ENCODE measurements at places on chromosomes 6 and 20. TPM values are rescaled to one million over a fixed set of nuclear protein-coding genes. Genes with fewer than 3 reads are reported as not detected.

DNA sequence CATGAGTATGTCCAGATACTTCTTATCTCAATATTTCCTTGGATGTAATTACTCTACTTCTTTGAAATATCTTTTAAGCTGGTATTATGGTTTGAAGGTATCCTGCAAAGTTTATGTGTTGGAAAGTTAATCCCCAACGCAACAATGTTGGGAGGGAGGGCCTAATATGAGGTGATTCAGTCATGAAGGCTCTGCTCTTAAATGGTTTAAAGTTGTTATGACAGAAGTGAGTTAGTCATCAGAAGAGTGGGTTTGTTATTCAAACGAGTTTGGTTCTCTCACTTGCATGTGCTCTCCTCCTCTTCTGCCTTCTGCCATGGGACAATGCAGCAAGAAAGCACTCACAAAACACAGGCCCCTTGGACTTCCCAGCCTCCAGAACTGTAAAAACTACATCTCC is 176.3 kb downstream of the KCNQ5 start:
- no peak overlapping the region for H3K4me3 ChIP-seq
- H3K4me1 ChIP-seq: no peaks in the 10 kb centered on the region
- no peaks in the 10 kb centered on the region for H3K27me3 ChIP-seq
- no peak overlapping the region for H3K27ac ChIP-seq
- DNase-seq: peak; percentile 65

DNA sequence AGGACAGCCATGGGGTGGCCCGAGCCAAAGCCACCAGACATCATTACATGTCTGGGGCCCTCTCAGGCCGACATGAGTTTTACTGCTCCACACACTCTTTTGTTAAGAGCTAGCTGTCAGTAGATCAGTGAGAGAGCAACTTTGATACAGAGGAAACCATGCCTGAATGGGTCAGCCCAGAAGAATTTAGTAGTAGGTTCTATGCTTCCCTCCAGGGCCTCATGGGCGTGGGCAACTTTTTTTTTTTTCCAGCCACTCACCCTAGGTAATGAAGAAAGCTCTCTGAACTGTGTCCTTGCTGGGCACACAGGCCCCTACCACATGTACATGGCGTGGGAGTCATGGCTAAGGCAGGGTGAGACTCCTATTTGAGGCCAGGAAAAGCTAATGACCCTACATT is 38.8 kb downstream of the HLA-F start:
- DNase-seq: no peak
- peaks cover 3% of the 10 kb centered on the region for H3K27me3 ChIP-seq
- no peak overlapping the region for H3K27ac ChIP-seq
- H3K36me3 ChIP-seq: no peaks in the 10 kb centered on the region
- peaks cover 6% of the 10 kb centered on the region for H3K4me1 ChIP-seq

GRCh38 chr6:141906569-141907080 is 226.1 kb upstream of the GJE1 start:
- no peaks in the 10 kb centered on the region for H3K4me1 ChIP-seq
- DNase-seq: no peak
- no peak overlapping the region for H3K4me3 ChIP-seq
- H3K27me3 ChIP-seq: no peaks in the 10 kb centered on the region

DNA sequence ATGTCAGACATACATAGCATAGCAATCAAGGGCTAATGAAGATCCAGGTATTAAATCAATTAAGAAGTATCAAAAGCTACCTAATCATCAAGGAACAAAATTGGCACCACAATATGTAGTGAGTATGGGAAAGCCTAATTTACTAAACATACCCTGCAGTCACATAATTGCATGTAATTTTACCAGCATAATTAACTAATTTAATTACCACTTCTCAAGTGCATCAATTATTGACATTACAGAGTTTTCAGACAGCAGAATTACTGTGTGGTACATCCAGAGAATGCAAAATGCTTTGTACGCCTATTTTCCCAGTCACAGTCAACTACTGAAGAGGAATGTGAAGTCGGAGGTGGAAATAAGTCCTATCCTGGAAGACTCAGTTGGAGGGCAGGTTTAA is 279.0 kb upstream of the ID4 start:
- DNase-seq: no peak
- no peak overlapping the region for H3K4me3 ChIP-seq
- H3K4me1 ChIP-seq: no peaks in the 10 kb centered on the region
- H3K27me3 ChIP-seq: no peaks in the 10 kb centered on the region
- H3K27ac ChIP-seq: no peak overlapping the region

DNA sequence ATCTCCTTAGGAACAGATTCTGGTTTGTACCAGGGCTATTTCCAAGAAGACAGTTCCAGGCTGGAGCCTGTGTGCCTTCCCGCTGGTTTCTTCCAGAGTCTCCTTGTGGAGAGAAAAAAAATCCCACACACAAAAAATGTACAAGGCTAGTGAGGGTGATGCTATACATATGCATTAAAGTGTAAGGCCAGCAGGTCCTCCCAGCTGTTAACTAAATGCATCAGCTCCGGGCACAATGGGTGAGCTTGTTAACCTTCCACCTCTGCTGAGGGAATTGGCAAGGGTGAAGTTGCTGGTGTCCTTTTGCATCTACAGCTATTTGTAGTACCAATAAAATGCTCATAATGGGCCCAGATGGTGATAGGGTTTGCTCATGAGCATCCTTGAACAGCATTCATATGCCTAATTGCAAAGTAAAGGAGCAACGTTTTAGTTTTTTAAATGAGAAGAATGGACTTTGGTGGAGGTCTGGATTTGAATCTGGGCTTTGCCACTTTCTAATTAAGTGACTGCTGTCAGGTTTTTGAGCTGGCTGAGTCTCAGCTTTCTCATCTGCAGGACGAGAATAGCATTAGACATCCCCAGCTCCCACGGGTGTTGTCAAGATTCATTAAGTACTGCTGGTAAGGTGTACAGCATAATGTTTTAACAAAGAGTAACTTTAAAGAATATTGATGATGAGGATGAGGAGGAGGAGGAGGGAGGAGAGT is 361.8 kb downstream of the QKI start:
- H3K27ac ChIP-seq: no peak overlapping the region
- no peaks in the 10 kb centered on the region for H3K27me3 ChIP-seq
- no peak overlapping the region for H3K4me3 ChIP-seq
- H3K4me1 ChIP-seq: no peaks in the 10 kb centered on the region
- no peaks in the 10 kb centered on the region for H3K36me3 ChIP-seq

DNA sequence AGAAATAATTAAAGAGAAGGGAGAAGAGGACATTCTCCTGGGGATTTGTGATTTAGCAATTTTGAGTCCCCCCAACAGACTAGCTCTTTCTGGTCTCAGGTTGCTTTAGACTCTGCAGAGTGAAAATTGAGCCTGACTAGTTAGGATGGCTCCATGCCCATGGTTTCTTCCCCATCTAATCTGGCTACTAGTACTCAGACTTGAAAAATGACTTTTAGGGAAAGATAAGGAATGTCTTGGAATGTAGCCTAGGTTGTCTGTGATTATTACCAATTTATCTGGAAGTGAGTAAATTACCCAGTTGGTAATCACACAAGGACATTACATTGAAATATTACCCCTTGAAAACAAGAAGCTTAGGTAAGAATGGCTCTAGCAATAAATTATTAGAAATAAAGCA is 4.2 kb downstream of the BEND6 start:
- H3K27ac ChIP-seq: peak overlapping the region; percentile 51
- H3K4me3 ChIP-seq: no peak overlapping the region
- H3K36me3 ChIP-seq: no peaks in the 10 kb centered on the region
- peak; percentile 82 for DNase-seq
- no peaks in the 10 kb centered on the region for H3K27me3 ChIP-seq
- peaks cover 37% of the 10 kb centered on the region for H3K4me1 ChIP-seq

The TP53INP2 gene
- 19.6 TPM for total RNA-seq

The SAMD5 gene
- 0.93 TPM for total RNA-seq

The SLC4A11 gene
- total RNA-seq: 3.9 TPM

DNA sequence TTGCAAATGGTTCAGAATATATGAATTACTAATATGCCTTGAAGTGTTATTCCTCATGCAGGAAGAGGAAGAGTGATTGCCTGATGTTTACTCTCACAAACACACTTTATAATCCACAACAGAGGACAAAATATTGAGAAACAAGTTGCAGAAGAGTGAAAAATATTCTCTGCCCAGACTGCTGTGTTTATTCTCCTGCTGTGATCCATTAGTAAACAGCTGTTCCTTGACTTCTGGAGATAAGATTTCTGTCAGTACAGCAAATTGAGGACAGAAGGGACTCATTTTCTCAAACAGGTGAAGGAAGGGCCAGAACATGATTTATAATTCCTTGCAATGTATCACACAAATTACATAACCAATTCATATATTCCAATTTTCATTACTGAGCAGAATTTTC is 148.0 kb downstream of the EPM2A start:
- no peaks in the 10 kb centered on the region for H3K27me3 ChIP-seq
- no peaks in the 10 kb centered on the region for H3K4me1 ChIP-seq
- no peak overlapping the region for H3K27ac ChIP-seq
- no peaks in the 10 kb centered on the region for H3K36me3 ChIP-seq
- DNase-seq: no peak
- H3K4me3 ChIP-seq: no peak overlapping the region

DNA sequence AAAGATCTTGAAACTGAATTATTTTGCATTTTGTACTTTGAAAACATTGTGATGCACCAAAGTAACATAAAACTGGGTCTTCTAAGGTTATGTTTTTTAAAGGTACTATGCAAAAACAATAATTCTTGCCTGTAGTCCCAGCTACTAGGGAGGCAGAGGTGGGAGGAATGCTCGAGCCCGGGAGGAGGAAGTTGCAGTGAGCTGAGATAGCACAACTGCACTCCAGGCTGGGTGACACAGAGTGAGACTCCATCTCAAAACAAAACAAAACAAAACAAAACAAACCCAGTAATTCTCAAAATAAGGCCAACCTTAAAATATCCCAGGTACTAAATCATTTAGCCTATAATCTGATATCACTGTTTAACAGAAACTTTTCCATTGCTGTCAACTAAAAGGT is 269.6 kb downstream of the KHDC1L start:
- H3K36me3 ChIP-seq: no peaks in the 10 kb centered on the region
- H3K4me3 ChIP-seq: no peak overlapping the region
- H3K27ac ChIP-seq: no peak overlapping the region
- H3K27me3 ChIP-seq: no peaks in the 10 kb centered on the region
- H3K4me1 ChIP-seq: peaks cover 17% of the 10 kb centered on the region
- DNase-seq: no peak

- H3K27ac ChIP-seq: no peak overlapping the region
- no peaks in the 10 kb centered on the region for H3K36me3 ChIP-seq
- H3K27me3 ChIP-seq: no peaks in the 10 kb centered on the region
These were observed 4.3 kb upstream of the LOC128125822 start for GRCh38 chr6:63567966-63568365.

The BMP6 gene
- total RNA-seq: 2.8 TPM

Data from astrocyte (in vitro differentiated cells and primary cell).